Tibial artery (tissue), 4 donors: ENCODE measurements at places on chromosomes 11 and 22.

DNA sequence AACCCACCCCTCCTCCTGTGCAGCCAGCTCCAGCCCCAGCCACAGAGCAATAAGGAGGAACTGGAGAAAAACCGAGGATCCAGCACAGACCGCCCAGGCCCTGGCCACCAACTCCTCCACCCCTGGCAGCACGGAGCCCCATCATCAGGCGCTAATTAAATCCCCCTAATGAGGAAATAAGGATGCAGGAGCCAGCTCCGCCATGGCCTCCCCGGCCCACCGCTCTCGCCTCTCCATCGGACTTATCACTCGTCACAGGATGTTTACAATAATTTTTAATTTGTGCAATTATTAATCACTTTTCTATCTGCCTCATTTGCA, 42.6 kb downstream of the BUD13 start:
- H3K4me3 ChIP-seq, result no peak overlapping the region
- peaks cover 12% of the 10 kb centered on the region for H3K4me1 ChIP-seq
- no peak for DNase-seq
- no peaks in the 10 kb centered on the region for H3K36me3 ChIP-seq
- no peaks in the 10 kb centered on the region for H3K27me3 ChIP-seq

GRCh38 chr11:58024601-58025091, 965 bp downstream of the OR9Q1 start:
- H3K4me3 ChIP-seq, result peak overlapping the region; percentile 1
- H3K4me1 ChIP-seq, result no peaks in the 10 kb centered on the region
- H3K27ac ChIP-seq, result no peak overlapping the region
- H3K27me3 ChIP-seq, result no peaks in the 10 kb centered on the region
- DNase-seq, result peak; percentile 50
- H3K36me3 ChIP-seq, result no peaks in the 10 kb centered on the region

DNA sequence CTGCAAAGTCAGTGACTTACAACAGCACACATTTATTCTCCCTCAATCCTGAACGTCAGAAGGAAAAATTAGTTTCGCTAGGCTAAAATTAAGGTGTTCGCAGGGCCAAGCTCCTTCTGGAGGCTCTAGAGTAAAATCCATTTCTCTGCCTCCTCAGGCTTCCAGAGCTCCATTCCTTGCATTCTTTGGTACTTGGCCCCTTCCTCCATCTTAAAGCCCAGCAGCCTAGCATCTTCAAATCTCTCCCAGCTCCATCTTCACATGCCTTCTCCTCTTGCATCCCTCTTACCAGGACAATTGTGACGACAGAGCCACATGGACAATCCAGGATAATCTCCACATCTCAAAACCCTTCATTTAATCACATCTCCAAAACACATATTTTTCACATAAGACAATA, 165.0 kb downstream of the GRIA4 start:
- DNase-seq, result no peak
- H3K4me3 ChIP-seq, result no peak overlapping the region
- no peaks in the 10 kb centered on the region for H3K36me3 ChIP-seq
- no peaks in the 10 kb centered on the region for H3K4me1 ChIP-seq

DNA sequence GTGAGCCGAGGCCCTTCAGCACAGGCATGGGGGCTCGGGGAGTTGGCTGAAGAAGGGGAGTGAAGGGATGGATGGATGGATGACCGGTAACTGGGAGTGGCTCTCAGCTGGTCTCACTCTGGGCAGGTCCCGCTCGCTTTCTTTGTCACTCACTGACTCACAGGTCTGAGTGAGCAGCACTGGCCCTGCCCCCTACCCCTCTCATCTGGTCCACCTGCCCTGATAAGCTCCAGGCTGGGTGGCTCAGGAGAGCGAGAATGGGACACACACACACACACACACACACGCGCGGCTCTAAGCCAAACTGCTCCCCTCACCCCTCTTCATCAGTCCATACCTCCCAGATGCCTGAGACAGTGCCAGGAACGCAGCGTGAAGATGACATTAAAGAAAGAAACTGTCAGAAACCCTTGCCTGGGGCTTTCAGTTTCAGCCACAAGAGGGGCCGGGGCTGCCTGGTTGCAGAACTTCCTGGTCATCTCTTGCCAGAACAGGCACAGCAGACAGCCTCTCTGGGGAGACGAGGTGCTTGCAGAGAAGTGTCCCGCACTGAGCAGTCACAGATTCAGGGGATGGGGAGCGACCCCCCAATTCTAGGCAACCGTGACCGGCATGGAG, 16.5 kb upstream of the SHISAL1 start:
- H3K36me3 ChIP-seq, result no peaks in the 10 kb centered on the region
- H3K4me1 ChIP-seq, result no peaks in the 10 kb centered on the region
- no peaks in the 10 kb centered on the region for H3K27me3 ChIP-seq
- DNase-seq, result no peak
- no peak overlapping the region for H3K4me3 ChIP-seq

GRCh38 chr11:116656011-116656410, 116.8 kb downstream of the BUD13 start:
- H3K36me3 ChIP-seq, result no peaks in the 10 kb centered on the region

GRCh38 chr11:121648306-121648705, 195.5 kb upstream of the SORL1-AS1 start:
- H3K27ac ChIP-seq, result no peak overlapping the region
- no peaks in the 10 kb centered on the region for H3K4me1 ChIP-seq
- DNase-seq, result no peak

DNA sequence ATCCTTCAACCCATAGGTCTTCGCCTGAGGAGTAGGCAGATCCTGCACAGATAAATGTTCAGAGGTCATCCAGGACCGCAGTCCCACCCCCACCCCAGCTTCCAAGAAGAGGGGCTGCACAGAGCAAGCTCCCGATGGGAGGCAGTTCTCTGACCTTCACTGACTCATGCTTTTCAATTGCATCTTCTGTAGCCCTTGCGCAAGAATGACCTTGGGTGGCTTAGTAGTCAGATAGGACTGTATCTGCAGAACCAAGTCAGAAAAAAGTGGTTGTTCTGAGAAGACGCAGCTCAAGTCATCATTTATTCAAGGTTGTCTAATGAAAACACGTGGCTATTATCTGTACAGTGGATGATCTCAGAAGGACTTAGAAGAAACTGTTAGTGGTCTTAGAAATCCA, 16.4 kb upstream of the GRAMD1B start:
- H3K27ac ChIP-seq, result no peak overlapping the region
- DNase-seq, result no peak
- no peaks in the 10 kb centered on the region for H3K27me3 ChIP-seq
- no peak overlapping the region for H3K4me3 ChIP-seq
- no peaks in the 10 kb centered on the region for H3K4me1 ChIP-seq

GRCh38 chr11:8698379-8698851, 15.8 kb downstream of the RPL27A start:
- H3K36me3 ChIP-seq, result peaks cover 100% of the 10 kb centered on the region
- no peak overlapping the region for H3K4me3 ChIP-seq
- peaks cover 22% of the 10 kb centered on the region for H3K4me1 ChIP-seq
- DNase-seq, result peak; percentile 39
- H3K27ac ChIP-seq, result peak overlapping the region; percentile 93

DNA sequence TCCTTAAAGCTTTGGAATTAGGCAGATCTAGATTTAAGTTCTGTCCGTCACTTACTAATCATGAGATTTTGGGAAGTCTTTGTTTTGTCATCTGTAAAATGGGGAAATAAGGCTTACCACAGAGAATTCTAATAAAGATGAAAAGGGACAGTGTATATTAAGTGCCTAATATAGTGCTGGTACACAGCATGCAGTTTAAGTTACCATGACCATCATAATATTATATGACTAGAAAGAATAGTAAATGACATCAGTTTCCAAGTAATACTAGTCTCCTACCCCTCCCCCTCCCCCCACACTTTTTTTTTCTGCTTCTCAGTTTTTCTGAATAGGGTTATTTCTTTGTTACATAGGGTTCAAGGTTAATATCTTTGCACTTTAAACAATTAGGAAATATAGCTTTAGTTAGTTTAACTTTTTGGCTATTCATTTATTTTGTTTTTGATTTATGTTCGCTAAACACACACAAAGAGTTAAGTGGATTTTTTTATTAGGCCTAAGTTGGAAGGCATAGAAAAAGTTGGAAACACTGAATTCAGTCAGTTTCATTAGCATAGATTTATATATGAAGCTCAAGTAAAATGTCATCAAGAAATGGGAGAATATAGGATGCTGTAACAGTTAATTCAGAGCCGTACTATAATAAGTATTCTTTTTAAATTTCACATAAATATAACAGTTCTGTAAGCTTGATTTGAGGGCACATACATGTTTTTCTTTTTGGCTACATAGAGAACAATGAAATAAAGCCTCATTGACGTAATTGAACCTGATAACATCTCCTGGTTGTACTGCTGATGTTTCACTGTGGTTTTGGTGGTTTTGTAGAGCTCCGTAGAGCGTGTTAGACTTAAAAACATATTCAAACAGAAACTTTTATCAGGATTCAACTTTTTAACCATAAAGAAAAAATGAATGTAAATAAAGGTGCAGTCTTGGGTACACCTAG, 121.2 kb downstream of the PDE3B start:
- DNase-seq, result no peak
- no peak overlapping the region for H3K4me3 ChIP-seq
- no peak overlapping the region for H3K27ac ChIP-seq
- no peaks in the 10 kb centered on the region for H3K4me1 ChIP-seq
- H3K36me3 ChIP-seq, result no peaks in the 10 kb centered on the region

DNA sequence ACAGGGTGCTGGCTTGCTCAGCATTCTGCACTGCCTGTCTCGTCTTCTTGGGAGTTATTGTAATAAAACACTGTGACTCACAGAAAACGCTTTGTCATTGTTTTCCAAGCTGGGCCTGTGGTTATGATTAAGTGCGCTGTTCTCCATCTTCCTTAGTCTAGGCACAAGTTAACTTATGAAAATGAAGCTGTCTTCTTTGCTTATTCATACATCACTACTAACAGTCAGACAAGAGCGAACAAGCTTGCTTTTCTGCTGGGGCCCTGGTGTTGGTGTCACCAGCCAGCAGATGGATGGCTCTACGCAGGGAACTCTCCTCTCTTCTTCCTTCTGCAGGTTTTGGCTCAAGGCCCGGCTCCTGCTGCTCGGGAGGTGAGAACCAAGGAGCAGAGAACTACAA, 380.1 kb upstream of the SYN3 start:
- no peak overlapping the region for H3K4me3 ChIP-seq
- no peaks in the 10 kb centered on the region for H3K36me3 ChIP-seq
- no peak overlapping the region for H3K27ac ChIP-seq
- H3K4me1 ChIP-seq, result no peaks in the 10 kb centered on the region

DNA sequence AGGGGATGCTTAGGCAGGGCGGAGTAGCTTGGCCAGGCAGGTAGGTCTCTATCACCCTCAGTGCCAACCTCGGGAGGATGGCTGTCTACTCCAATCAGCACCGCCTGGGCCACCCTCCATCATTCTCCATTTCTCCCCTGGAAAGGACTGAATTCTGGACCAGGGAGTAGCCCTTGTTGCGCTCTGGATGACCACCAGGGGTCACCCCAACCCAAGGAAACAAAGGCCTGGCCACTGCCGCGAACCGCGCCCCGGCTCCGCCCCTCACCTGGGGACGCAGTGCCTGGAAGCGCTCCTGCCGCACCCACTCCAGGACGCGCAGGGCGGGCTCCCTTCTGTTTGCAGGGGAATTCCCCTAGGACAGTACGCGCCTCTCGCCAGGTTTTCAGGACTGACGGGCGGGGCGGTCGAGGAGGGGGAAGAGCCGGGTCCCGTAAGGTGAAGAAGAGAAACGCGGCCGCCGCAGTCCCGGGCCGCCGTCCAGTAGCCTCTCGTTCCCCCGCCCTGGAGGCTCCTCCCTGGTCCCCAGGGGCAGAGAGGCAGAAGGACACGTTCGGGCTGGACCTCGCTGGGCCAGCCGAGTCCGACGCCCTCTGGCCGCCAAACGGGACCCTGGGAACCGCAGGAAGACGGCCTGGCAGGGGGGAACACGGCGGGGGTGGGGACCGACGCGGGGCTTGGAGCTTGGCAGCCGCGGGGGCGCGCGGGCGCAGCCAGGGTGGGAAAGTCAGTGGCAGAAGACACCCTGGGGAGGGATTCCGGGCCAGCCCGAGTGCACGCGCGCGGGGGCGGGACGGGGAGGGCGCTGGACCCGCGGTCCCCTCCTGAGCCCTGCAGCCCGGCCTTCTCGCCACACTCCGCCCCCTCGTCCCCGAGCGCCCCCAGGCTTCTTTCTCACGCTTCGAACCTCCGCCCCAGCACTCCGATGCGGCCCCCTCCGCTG, 7.1 kb downstream of the SCN4B start:
- peak; percentile 80 for DNase-seq
- peaks cover 13% of the 10 kb centered on the region for H3K4me1 ChIP-seq
- H3K36me3 ChIP-seq, result no peaks in the 10 kb centered on the region

DNA sequence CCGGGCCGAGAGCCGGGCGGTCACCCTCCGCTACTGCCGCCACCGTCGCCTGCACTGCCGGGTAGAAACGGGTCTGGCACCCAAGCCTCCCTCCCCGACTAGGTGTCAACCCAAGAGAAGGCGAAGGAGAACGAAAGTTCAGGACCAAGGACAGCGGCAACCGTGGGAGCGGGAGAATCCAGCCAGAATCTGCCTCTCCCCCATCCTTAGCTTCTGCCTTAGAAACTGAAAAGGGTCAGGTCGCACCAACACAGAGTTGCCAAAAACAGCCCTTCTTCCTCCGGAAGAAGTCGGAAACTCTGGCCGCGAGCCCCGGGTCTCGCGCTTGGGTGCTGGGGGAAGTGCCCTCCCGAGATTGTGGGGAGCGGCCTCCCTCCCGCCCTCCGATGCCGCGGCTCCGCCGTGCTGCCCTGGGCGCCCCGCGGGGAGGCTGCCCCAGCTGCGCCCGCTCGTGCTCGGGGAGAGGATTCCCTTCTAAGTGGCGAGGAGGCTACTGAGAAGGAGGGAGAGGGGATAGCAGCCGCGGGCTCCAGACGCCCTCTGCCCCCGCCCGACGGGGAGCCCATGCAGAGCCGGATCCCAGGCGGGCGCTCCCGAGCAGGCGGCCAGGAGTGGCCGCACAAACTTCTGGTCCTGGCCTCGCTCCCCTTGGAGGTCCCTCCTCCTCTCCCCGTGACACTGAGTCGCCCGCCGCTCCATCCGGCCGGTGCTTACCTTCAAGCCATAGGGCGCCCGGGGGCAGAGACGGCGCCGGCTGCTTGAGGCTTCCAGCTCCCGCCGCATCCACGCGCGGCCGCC, 637 bp downstream of the DRD2 start:
- H3K36me3 ChIP-seq, result no peaks in the 10 kb centered on the region
- H3K27ac ChIP-seq, result no peak overlapping the region
- no peak overlapping the region for H3K4me3 ChIP-seq
- peaks cover 12% of the 10 kb centered on the region for H3K4me1 ChIP-seq
- DNase-seq, result peak; percentile 51

- no peak overlapping the region for H3K4me3 ChIP-seq
- no peaks in the 10 kb centered on the region for H3K36me3 ChIP-seq
- no peak overlapping the region for H3K27ac ChIP-seq
- no peak for DNase-seq
- no peaks in the 10 kb centered on the region for H3K4me1 ChIP-seq
Observed at GRCh38 chr11:27184458-27185312, 144.1 kb downstream of the BBOX1 start.
